ENCODE measurements at places on chromosomes 7 and 10.

GRCh38 chr7:43004082-43004481 lies 71.9 kb downstream of the MRPL32 start:
- DNase-seq: no peak

- no peak for DNase-seq
These were observed 143.9 kb downstream of the PRKAG2 start for GRCh38 chr7:151732834-151733592.

DNA sequence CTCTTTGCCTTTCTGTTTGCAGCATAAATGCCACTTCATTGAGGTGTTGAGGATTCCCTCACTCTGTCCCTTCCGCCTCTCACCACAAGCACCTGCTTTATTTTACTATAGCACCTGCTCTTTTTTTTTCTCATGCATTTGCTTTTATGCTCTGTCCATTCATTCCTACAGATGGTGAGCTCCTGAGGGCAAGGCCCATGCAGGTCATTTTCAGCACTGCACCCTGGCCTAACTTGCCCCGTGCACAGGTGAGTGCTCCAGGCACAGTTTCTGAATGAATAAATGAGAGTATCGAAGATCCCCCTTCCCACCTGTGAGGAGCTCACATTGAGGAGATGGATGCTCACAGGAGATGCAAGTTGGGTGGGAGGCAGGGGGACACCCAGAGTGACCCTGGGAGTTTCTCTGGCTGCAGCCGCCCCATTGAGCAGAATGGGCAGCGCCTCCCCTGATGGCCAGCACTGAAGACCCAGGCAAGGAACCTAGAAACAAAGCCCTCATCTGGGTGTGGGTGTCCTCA lies 1.2 kb upstream of the AKR1E2 start:
- no peak for DNase-seq

DNA sequence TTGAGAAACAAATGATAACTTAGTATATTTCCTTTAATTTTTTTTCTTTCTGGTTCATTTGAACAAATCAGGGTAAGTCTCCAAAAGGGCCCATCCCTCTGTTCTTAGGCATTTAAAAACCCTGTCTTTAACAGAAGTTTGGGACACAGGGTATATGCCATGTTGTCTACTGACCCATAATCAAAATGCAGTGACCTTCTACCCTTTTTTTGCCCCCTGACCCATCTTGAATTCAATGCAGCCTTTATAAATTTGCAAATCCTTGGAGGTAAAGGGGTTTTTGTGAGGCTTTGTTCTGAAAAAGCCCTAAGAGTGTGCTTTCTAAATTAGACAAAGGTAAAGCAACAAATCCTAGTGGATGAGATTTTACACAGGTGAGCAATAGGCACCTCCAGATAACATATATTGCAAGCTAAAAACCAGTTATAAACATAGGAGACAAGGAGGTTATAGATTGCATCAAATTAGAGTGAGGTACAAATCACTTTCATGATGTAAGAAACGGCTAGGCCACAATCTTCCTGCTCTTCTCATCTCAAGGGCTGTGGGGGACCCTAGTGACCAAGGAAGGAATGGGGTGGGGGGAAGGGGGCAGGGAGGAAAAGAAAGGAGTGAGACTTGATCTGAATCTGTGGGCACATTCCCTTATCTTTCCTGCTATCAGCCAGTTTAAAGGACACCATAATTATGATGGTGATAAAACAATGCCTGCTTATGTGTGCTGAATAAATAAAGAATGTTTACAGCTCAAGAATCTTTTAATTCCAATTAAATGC lies 2.7 kb downstream of the SKIDA1 start:
- DNase-seq: no peak

GRCh38 chr10:126117196-126117595 lies 220.8 kb downstream of the FANK1 start:
- no peak for DNase-seq

GRCh38 chr7:91852263-91852741 lies 28.2 kb downstream of the MTERF1 start:
- no peak for DNase-seq

Data from ovary (tissue), 10 donors.